Osteoblast (primary cell): ENCODE measurements at places on chromosomes 3 and 15.
A peak's percentile ranks its signal among the peaks of the same experiment; 100 is the strongest.

DNA sequence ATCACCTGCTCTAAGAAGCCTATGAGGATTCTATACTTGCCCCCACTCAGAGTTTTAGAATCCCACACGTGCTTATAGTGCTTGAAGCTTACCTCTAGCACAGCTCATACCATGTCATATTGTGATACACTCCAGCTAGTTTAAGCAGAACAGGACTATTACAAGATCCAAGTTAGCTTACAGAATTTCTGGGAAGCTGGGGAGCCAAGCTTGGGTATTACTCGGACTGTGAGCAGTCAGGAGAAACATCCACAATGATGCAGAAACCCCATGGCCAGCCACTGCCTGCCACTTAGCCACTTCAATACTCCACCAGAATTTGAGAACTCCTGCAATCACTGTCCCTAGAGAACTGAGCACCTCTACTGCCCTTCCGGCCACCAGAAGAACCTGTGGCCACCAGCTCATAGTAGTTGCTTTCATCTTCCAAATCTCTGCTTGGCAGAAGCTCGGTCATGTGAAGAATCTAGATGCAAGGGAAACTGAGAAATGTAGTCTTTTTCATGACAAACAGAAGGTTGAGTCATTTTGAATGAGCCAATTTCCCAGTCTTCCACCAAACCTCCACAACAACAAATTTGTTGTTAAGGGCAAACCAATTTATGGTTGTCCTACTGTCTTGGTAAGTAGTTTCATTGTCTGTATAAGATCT is 27.7 kb upstream of the SSR3 start:
- no peak overlapping the region for H3K4me3 ChIP-seq
- H3K36me3 ChIP-seq = no peaks in the 10 kb centered on the region
- H3K27ac ChIP-seq = no peak overlapping the region
- no peak for DNase-seq

DNA sequence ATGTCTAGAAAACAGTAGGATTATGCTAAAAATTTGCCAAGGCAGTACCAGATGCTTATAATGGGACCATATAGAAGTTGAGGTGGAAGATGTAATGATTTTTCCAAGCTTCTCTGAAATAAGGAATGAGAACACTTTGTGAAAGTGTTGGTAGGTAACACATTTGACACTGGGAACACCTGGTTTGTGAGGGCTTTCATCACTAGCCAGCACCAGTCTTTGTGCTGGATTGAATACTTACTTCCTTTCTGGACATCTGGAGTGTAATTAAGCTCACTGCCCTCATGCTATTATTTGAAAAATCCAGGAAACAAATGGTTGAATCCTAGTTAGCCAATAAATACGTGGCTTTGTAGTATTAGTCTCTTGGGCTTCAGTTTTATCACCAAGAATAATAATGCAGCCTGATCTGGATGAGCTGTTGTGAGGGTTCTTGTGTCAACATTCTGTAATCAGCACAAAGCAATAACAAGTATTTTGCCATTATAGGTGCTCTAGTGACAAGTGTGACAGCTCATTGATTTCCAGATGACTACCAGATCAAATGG is 12.9 kb downstream of the CCDC80 start:
- DNase-seq = no peak
- peak overlapping the region; percentile 14 for H3K27ac ChIP-seq
- peaks cover 95% of the 10 kb centered on the region for H3K36me3 ChIP-seq
- no peaks in the 10 kb centered on the region for H3K27me3 ChIP-seq

GRCh38 chr3:176172492-176172891 is 1024.8 kb downstream of the TBL1XR1 start:
- H3K4me3 ChIP-seq = no peak overlapping the region
- H3K36me3 ChIP-seq = no peaks in the 10 kb centered on the region
- no peak for DNase-seq
- H3K27me3 ChIP-seq = no peaks in the 10 kb centered on the region

- no peak overlapping the region for H3K27ac ChIP-seq
- peaks cover 2% of the 10 kb centered on the region for H3K4me1 ChIP-seq
- H3K27me3 ChIP-seq = no peaks in the 10 kb centered on the region
- H3K36me3 ChIP-seq = no peaks in the 10 kb centered on the region
Measured at GRCh38 chr3:128218548-128219257, 65.4 kb downstream of the EEFSEC start.

DNA sequence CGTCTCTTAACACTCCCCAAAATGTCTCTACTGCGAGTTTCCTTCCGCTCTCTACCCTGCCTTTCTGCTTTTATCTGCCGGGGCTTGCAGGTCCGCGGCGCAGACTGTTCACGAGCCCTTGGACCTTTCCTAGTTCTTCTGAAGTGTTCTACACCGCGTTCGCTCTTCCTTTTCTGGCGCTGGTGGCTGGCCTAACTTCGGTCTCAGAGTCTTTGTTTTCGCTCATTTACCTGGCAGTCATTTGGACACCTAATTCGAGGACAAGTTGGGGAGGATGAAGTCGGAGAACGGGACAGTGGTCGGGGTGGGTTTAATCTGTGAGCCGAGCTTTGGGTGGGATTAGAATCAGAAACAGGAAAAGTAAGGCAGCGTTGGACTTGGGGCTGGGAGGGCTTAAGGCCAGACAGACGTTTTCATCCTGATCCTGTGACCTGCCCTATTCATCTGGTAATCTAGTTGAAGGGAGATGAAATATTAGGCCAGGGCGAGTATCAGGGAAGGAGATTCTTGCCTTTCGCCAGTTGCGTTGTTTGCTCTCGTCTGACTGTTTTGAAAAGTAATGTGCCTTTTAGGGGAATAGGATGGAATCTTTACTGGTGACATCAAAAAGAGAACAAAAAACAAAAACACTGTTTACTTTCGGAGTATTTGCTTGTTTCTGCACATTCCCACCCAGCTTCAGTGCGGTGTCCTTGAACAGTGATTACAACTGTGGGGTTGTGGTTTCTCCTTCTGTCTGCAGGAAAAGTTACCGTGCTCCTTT is 1.8 kb downstream of the DIPK2A start:
- H3K36me3 ChIP-seq = no peaks in the 10 kb centered on the region
- peaks cover 21% of the 10 kb centered on the region for H3K4me1 ChIP-seq
- H3K4me3 ChIP-seq = peak overlapping the region; percentile 96
- DNase-seq = peak; percentile 83
- no peaks in the 10 kb centered on the region for H3K27me3 ChIP-seq

DNA sequence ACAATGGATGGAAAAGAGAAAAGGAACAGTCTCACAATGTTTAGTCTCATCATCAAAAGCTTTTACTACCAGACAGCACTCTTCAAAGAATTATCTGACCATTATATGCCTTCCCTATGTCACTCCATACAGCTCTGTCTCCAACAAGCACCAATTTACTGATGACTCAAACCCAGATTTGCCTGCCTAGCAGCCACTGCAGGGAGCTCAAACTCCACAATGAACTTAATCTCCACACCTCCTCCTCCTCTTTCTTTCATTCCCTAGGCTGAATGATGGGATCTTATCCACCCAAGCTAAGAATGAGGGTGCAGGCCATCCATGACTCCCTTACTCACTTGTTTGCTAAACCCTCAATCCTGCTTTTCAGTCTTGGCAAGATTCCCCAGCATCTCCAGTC is 45.5 kb downstream of the NBEAL2 start:
- H3K4me1 ChIP-seq = peaks cover 12% of the 10 kb centered on the region
- DNase-seq = peak; percentile 58
- H3K4me3 ChIP-seq = no peak overlapping the region

- no peaks in the 10 kb centered on the region for H3K4me1 ChIP-seq
- no peaks in the 10 kb centered on the region for H3K27me3 ChIP-seq
- H3K36me3 ChIP-seq = no peaks in the 10 kb centered on the region
- H3K27ac ChIP-seq = no peak overlapping the region
- no peak overlapping the region for H3K4me3 ChIP-seq
Measured at GRCh38 chr3:78798266-78798832, 969.4 kb downstream of the ROBO1 start.

GRCh38 chr15:100760357-100760903 is 119.2 kb upstream of the ALDH1A3 start:
- no peak overlapping the region for H3K4me3 ChIP-seq
- no peak overlapping the region for H3K27ac ChIP-seq
- no peaks in the 10 kb centered on the region for H3K36me3 ChIP-seq
- H3K27me3 ChIP-seq = no peaks in the 10 kb centered on the region

GRCh38 chr3:42602961-42603360 is 2.5 kb downstream of the NKTR start:
- no peak overlapping the region for H3K4me3 ChIP-seq
- H3K4me1 ChIP-seq = peaks cover 10% of the 10 kb centered on the region
- no peak for DNase-seq

DNA sequence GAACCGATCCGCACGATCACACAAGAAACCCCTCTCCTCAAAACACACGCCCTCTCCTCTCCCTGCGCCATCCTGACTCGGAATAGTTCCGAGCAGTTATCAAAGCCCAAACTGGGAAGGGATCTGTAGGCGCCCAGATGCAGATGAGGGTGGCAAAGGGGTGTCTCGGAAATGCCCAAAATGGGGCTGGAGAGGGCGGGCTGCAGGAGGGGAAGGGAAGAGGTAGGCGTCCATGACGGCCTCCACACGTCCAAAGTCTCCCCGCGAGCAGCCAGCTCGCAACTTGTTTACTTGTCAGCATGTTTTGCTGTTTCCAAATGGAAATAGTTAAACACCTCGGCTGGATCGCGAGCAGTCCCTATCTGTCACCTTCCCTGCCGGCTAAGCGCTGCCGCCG is 1.5 kb downstream of the NTRK3 start:
- no peak for DNase-seq
- peaks cover 62% of the 10 kb centered on the region for H3K27me3 ChIP-seq
- no peak overlapping the region for H3K27ac ChIP-seq
- no peaks in the 10 kb centered on the region for H3K4me1 ChIP-seq

GRCh38 chr3:58111513-58112184 is 99.1 kb downstream of the DNASE1L3 start:
- DNase-seq = no peak
- H3K27ac ChIP-seq = no peak overlapping the region
- no peaks in the 10 kb centered on the region for H3K4me1 ChIP-seq
- no peak overlapping the region for H3K4me3 ChIP-seq
- H3K27me3 ChIP-seq = no peaks in the 10 kb centered on the region

- no peak overlapping the region for H3K4me3 ChIP-seq
- no peaks in the 10 kb centered on the region for H3K27me3 ChIP-seq
- DNase-seq = no peak
- H3K36me3 ChIP-seq = no peaks in the 10 kb centered on the region
- H3K27ac ChIP-seq = no peak overlapping the region
- H3K4me1 ChIP-seq = no peaks in the 10 kb centered on the region
Measured at GRCh38 chr3:135034891-135035440, 239.9 kb downstream of the EPHB1 start.

DNA sequence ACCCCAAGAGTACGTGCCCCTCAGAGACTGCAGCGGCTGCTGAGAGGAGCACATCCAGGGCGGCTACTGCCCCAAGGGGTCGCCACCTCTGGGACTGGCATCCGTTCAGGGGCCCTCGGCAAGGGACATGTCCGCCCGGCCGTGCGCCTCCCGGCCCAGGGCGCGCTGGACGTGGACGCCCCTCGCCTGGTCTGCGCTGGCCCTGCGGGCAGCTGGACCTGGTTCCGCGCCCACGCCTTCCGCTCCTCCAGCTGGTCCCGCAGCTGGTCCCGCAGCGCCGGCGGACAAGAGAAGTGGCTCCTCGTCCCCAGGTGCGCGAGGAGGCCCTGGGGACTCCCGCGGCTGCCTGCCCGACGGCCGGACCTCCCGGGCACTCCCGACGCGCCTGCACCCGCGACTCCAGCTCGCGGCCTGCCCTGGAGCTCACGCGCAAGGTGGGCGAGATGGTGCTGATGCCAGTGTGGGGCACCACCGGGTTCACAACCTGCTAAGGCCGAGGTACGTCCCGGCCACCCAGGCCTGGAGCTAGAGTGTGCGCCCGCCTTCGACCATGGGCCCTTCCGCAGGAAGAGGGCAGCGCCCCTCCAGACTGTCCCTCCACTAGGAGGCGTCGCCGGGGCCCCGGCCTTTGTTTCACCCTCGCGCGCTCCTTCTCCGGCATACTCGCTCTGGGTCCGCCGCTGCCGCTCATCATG is 14.4 kb upstream of the GP9 start:
- no peak overlapping the region for H3K4me3 ChIP-seq
- H3K27ac ChIP-seq = no peak overlapping the region

DNA sequence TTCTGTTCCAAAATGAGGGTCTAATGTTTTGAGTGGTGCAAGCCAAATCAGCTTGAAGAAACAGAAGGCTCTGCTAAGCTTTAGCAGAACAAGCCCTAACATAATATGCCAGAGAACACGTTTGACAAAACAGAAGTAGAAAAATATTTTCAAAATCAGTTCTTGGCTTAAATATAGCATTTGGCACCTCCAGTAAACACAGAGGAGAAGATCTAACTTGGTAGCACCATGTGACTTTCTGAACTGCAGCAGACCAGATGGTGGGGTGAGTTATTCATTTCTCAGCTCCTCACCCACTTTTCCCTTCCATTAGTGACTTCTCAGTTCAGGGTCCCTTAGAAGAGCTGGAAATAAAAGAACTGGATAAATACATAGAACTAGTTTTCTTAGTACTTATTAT is 395.8 kb downstream of the MAGI1 start:
- H3K27me3 ChIP-seq = no peaks in the 10 kb centered on the region
- H3K36me3 ChIP-seq = no peaks in the 10 kb centered on the region
- H3K4me3 ChIP-seq = no peak overlapping the region

GRCh38 chr3:125078951-125079674 is 23.3 kb upstream of the HEG1 start:
- H3K36me3 ChIP-seq = no peaks in the 10 kb centered on the region
- no peak for DNase-seq
- no peaks in the 10 kb centered on the region for H3K4me1 ChIP-seq
- H3K27ac ChIP-seq = no peak overlapping the region
- no peaks in the 10 kb centered on the region for H3K27me3 ChIP-seq
- no peak overlapping the region for H3K4me3 ChIP-seq

DNA sequence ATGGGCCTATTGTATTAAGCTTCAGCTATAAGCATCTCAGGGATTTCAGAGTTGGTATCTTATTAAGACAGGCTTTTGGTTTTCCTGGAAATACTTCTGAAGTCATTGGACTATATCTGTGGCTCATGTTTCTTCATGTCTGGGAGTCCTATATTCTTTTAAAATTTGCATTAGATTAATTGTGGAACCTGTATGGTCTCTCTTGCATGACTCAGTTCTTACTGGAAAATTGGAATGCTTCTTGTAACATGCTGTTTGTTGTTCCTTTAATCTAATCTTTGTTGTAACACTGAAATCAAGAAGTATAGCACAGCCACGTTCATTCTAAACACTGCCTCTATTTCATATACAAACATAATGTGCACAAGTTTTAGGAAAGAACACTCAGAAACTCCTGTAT is 208.1 kb downstream of the RBMS3 start:
- H3K27me3 ChIP-seq = no peaks in the 10 kb centered on the region
- H3K4me1 ChIP-seq = no peaks in the 10 kb centered on the region
- H3K27ac ChIP-seq = no peak overlapping the region
- no peak for DNase-seq
- H3K4me3 ChIP-seq = no peak overlapping the region

- DNase-seq = no peak
- H3K4me3 ChIP-seq = no peak overlapping the region
- H3K27ac ChIP-seq = peak overlapping the region; percentile 73
- peaks cover 26% of the 10 kb centered on the region for H3K36me3 ChIP-seq
- peaks cover 14% of the 10 kb centered on the region for H3K4me1 ChIP-seq
Measured at GRCh38 chr15:57251308-57251707, 125.0 kb upstream of the CGNL1 start.
